ENCODE measurements at places on chromosomes 4 and X.
A peak's percentile ranks its signal among the peaks of the same experiment; 100 is the strongest.

GRCh38 chr4:26813698-26814097 is 46.9 kb upstream of the STIM2 start:
- no peak for DNase-seq

DNA sequence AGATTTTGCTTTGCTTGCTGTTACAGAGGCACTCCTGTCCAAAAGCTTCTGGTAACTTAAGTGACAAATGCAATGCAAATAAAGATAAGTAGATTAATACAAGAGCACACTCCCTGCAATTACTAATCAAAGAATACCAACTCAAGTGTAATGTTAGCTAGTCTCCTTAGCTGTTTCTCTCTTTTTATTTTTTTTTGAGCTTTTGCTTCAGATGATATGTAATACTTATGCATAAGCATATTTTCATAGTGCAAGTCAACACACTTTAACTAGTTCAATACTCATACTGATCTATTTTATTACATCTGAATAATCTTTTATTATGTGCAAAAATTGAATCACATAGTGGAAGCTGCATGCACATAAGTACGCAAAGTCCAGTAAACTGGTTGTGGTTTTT is 2.7 kb downstream of the SLC7A11 start:
- no peak for DNase-seq

GRCh38 chr4:101205916-101206315 is 141.4 kb downstream of the PPP3CA start:
- DNase-seq: peak; percentile 9

DNA sequence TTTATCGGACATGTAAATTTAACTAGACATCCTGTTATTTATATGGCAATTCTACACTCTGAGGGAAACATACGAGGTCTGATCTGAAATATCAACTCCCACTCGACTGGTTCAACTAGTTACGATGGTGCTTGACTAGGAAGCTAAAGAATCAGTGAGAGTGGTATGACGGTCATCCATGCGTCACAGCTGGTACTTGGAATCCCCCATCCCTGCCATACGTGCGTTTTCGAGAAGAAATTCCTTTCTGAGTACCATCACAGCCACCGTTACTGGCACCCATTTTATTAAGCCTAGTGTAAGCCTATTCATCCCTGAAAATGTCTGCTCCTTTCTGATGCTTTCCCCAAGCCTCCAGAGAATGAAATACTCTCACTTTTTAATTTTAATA is 695 bp upstream of the PIGA start:
- DNase-seq: no peak

DNA sequence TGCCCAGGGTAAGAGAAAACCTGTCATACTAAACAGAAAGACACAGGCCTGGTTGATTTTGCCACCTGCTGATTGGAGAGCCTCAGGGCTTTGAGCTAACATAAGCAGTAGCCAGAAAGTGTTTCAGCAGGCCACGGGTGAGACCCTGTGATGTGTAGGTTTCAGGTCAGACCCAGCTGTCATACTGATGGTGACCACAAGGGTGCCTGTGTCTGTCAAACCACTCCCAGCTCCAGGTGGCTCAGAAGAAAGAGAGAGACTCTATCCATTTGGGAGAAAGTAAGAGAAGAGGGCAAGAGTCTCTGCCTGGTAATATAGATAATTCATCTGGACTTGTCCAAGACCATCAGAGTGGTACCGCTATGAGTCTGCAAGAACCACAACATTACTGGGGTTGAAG is 72.8 kb upstream of the NLRP2B start:
- no peak for DNase-seq

- DNase-seq: no peak
Observed at GRCh38 chr4:102350634-102351033, 5.4 kb upstream of the SLC39A8 start.

DNA sequence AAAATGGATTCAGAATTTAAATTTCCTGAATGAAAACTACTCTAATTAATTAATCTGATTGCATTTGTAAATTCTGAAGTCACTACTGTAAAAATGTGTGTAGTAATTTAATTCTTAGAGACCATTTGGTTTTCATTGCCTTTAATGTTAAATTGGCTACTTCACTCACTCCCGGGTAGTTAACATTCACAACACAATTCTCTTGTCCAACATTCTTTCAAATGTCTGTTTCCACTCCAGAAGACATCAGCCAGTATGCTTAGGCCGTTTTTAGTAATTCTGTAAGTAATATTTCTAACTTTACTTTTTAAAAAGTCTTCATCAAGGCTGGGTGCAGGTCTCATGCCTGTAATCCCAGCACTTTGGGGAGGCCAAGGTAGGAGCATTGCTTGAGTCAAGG is 21.3 kb upstream of the USP46 start:
- no peak for DNase-seq

DNA sequence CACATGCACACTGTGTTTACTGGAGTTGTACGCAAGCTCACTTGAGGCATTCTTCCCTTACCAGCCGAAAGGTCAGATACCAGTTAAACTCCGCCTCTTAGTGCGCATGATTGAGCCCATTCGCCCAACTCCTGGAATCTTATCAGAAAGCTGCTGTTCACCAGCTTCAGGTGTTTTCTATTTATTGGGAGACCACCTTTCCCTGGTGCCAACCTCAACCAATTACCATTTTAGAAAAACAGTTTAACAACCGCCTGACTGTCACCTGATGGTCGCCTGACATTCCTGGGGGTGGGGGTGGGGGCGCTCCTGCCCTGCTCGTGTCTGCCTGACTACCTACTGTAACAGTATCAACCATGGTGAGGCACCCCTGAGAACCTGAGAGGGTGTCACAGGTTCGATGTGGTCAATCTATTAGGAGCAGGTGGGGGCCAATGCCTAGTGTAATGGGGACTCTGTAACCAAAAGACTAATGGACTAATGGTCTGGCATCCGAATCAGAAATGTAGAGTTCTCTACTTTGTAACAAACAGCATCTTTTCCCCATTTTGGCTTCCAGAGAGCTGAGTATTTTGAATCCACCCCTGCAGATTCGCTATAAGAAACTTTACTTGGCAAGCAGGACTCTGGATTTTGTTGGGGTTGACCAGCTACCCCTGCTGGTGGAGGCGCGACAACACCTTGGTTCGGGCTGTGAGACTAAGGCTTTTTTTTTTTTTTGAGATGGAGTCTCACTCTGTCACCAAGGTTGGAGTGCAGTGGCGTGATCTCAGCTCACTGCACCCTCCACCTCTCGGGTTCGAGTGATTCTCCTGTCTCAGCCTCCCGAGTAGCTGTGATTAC is 58.2 kb upstream of the ZNF157 start:
- peak; percentile 34 for DNase-seq

GRCh38 chr4:150744570-150744969 is 162.6 kb downstream of the MAB21L2 start:
- DNase-seq: no peak

DNA sequence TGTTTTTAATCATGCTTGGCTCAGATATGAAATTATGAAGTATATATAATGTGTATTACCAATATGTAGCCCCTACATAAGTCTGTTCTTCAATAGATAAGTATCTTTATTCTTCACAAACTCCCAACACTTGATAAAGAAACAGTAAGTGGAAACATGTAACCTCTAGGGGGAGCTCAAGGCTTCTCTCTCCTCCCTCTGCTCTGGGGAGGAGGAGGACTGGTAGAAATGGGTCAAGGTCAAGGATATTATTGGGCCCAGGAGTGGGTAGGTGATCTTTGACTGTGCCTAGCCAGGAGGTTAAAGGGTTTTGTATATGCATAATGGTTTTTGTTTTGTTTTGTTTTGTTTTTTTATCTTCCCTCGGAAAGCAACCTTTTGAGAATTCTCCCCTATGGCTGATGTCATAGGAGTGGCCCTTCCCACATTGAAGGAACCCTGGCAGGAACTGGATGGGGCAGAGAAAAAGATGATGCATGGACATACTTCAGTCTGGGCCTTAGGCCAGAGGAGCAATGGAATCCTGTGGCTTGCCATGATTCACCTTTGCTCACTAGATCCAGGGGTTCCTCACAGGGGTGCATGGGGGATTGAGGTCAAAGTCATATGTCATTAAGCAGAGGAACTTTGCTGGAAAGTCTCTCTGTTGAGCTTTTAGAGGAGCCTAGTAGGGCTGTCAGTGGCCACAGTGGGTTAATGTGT is 460.3 kb downstream of the MID1IP1 start:
- no peak for DNase-seq

GRCh38 chr4:155208258-155209054 is at the start of gene NPY2R:
Gene NPY2R (plus strand): TSS chr4:155208636. CDS start chr4:155213940, 5,304 bp downstream.
- DNase-seq: no peak
